ENCODE measurements at places on chromosomes 2 and 18. TPM values are rescaled to one million over a fixed set of nuclear protein-coding genes. Genes with fewer than 3 reads are reported as not detected.

DNA sequence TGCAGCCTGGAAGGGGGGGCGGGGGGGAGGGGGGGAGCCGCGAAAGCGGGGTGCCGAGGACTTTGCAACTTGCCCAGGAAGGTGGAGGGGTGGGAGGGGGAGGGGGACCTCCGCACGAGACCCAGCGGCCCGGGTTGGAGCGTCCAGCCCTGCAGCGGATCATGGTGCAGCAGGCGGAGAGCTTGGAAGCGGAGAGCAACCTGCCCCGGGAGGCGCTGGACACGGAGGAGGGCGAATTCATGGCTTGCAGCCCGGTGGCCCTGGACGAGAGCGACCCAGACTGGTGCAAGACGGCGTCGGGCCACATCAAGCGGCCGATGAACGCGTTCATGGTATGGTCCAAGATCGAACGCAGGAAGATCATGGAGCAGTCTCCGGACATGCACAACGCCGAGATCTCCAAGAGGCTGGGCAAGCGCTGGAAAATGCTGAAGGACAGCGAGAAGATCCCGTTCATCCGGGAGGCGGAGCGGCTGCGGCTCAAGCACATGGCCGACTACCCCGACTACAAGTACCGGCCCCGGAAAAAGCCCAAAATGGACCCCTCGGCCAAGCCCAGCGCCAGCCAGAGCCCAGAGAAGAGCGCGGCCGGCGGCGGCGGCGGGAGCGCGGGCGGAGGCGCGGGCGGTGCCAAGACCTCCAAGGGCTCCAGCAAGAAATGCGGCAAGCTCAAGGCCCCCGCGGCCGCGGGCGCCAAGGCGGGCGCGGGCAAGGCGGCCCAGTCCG lies 540 bp downstream of the SOX11 start:
- no peak for DNase-seq

- DNase-seq, result no peak
Measured at GRCh38 chr2:102049756-102050443, 58.1 kb downstream of the IL1R2 start.

- DNase-seq, result peak; percentile 10
Measured at GRCh38 chr2:40394597-40394996, 57.3 kb downstream of the SLC8A1 start.

GRCh38 chr2:72112981-72113846 lies 34.4 kb downstream of the CYP26B1 start:
- DNase-seq, result no peak

The MSTN gene
- not detected for total RNA-seq

The COBLL1 gene
- total RNA-seq, result 10.2 TPM

- DNase-seq, result no peak
Measured at GRCh38 chr18:70028734-70029133, 81.1 kb upstream of the CD226 start.

DNA sequence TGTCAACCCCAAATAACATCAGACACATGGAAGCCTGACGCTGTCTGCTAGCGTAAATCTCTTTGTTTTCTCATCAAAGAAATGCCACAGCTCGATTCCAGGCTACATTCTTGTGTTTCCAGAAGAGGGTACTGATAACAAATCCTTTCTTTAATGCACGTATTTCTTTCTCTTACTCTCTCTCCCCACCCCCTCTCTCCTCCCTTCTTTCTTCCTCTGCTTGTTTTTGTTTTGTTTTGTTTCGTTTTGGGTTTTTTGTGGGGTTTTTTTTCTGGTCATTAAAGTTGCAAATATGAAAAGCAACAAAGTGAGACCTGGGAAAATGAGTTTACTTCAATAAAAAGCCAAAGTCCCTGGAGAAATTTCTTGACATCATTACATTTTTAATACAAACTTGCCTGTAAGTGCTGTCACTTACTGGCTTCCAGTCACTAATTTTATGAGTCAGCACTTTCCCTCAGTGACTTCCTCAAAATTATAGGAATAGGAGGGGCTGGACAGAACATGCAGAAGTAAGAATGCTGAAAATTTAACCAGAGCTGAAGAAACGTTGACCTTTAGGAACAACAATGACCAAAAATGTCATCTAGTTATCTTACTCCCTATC lies 106.7 kb upstream of the NABP1 start:
- DNase-seq, result peak; percentile 64

DNA sequence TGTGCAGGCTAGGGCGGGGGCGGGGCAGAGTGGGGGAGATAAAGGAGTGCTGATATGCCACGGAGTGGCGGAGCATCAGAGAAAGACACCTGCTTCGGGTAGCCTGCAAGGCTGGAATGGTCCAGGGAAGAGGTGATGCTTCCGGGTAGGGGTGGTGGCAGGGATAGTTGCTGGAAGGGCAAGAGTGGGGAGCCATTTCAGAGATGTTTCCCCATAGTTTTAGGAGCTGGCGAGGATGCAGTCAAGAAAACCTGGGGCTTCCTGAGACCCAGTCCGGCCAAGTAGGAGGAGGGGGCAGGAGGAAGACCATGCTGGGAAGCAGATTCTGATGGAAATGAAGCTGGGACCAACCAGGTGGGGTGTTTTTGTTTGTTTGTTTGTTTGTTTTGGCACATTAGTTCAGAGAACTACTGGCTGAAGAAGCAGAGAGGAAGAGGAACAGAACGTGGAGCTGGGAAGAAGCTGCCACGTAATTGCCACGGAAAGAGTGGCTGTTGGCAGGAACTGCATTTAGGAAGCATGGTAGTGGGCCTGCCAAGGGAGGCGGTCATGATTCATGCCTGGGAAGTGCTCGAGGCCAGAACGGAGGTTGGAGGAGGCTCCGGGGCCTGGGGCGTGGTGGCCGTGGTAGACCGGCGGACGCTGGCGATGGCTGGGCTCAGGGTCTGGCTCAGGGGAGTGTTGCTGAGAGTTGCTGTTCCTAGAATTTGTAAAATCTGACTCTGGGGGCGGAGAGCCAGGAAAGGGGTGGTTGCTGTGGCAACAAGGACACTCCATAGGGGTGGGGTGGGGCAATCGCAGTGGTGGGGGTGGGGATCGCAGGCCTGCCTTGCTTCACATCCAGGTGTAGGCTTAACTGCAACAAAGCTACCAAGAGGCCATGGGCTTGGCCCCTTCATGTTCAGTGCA lies 8.6 kb upstream of the INPP5D start:
- DNase-seq, result no peak

DNA sequence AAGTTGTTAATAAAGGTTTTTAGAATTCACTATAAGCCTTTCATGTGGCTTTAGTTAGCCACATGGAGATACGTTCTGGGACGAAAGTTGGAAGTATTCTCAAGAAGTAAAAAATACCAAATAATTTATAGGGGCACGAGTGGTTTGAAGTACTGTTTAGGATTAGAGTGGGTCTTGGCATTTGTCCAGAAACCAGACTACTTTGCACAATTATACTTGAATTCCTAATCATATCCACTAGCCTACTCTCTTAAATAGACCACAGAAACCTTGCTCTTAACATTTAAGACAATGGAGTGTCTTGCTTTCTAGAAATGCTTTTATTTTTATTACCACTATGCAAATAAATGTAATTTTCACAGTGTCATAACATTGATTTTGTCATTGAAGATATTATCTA lies 44.6 kb downstream of the UBE2E3 start:
- DNase-seq, result no peak

DNA sequence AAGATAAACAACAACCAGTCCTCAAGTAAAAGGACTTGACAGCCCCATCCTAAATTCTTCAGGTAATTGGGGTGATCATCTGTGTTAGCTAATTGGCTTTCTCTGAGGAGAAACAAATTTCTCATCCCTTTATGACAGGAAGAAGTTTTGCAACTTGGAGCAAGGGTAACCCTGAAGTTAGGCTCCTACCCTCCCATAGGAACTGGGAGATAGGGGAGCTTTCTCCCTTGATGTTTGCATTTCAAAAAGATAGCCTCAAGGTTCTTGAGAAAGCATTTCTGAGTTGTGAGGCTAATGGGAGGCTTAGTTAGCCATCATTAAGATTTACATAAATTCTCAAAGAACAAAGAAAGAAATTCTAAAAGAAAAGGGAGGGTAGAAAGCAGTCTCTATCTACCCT lies 95.4 kb downstream of the MAP2 start:
- no peak for DNase-seq

DNA sequence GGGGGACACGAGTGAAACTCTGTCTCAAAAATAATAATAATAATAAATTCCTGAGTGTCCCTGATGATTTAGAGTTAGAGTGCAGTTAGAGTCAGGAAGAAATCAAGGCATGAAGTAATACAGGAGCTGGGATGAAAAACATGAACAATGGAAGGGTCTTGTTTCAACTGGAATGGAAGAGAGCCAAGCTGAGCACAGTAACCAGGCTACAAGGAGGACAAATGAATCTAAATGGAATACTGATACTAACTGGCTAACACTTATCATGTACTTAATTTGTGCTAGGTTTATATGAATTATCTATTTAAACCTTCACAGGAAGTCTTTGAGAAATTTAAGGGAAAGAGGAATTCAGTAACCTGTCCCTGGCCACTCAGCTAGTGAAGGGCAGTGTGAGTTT lies 38.8 kb upstream of the PSME4 start:
- DNase-seq, result no peak

The CACNB4 gene
- 0.54 TPM for total RNA-seq

DNA sequence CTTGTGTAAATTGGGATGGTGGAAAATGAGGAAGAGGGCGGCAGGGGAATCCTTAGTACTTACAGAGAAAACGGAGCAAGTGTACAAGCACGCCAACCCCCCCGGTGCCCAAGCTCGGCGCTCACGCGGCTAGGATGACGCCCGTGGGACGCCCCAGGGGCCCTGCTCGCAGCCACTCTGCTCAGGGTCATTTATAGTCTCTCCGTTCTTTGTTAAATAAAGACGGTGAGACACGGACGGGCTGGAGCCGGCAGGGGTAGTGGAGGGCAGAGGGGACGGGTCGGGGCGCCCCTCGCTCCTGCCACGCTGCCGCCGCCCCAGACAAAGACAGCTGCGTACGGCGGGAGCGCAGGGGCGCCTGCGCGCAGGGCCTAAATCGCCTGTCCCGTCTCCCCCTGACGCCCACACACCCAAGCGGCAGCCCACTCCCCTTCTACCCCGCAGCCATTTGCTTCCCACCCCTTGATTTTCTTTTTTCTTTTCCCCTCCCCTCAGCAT lies 37.8 kb downstream of the PCBP1 start:
- peak; percentile 68 for DNase-seq

GRCh38 chr2:172931256-172931894 lies 144.3 kb upstream of the MAP3K20 start:
- peak; percentile 23 for DNase-seq

The VWC2L gene
- total RNA-seq, result under 0.01 TPM

The TMEM200C gene
- not detected for total RNA-seq

The ZNF514 gene
- total RNA-seq, result 15.6 TPM

- no peak for DNase-seq
Measured at GRCh38 chr18:26434887-26435286, 113.5 kb downstream of the KCTD1 start.

- no peak for DNase-seq
Measured at GRCh38 chr2:9803023-9803805, 40.1 kb upstream of the TAF1B start.

The LYPD1 gene
- total RNA-seq, result not detected

Measured in hematopoietic multipotent progenitor cell (in vitro differentiated cells).